ENCODE measurements at places on chromosomes 1 and 21.

DNA sequence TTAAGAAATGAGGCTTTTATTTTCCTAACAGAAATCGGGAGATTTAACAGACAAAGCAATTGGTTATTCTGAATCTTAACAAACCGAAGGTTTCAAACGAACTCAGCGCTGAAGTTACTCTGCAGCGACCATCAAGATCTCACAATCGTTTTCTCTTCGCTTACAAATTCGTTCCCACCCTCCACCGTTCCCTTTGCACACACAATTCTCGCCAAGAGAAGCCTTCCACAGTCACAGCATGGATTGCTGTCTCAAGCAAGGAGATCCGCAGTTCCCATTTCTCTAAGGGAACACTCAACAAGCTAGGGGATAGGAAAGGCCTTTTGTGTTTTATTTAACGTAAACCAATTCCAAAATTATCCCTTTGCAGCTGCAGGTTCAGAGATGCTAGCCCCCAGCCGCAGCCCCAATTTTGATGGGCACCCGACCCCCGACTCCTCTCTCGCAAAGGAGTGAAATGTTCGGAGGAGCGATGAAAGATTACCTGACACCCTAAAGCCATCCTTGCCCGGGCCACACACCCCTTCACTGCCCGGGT is 755 bp downstream of the FBXO42 start:
- DNase-seq: no peak

GRCh38 chr1:178684111-178684510 is 40.9 kb upstream of the RALGPS2 start:
- no peak for DNase-seq

GRCh38 chr1:8625981-8626898 is 191.2 kb downstream of the RERE start:
- DNase-seq: no peak

GRCh38 chr1:31155216-31155806 is 84.4 kb downstream of the NKAIN1 start:
- DNase-seq: peak; percentile 85

GRCh38 chr1:152858062-152858461 is 1.7 kb upstream of the LCE7A start:
- no peak for DNase-seq
